ENCODE measurements at places on chromosomes 2 and 18.

- DNase-seq, result no peak
Measured at GRCh38 chr18:61148322-61148721, 184.9 kb upstream of the CDH20 start.

- no peak for DNase-seq
Measured at GRCh38 chr2:177165061-177165583, 47.5 kb upstream of the HNRNPA3 start.

GRCh38 chr2:135132314-135132713, 80.2 kb downstream of the RAB3GAP1 start:
- no peak for DNase-seq

GRCh38 chr2:227025510-227025909, 138.5 kb downstream of the COL4A4 start:
- no peak for DNase-seq

DNA sequence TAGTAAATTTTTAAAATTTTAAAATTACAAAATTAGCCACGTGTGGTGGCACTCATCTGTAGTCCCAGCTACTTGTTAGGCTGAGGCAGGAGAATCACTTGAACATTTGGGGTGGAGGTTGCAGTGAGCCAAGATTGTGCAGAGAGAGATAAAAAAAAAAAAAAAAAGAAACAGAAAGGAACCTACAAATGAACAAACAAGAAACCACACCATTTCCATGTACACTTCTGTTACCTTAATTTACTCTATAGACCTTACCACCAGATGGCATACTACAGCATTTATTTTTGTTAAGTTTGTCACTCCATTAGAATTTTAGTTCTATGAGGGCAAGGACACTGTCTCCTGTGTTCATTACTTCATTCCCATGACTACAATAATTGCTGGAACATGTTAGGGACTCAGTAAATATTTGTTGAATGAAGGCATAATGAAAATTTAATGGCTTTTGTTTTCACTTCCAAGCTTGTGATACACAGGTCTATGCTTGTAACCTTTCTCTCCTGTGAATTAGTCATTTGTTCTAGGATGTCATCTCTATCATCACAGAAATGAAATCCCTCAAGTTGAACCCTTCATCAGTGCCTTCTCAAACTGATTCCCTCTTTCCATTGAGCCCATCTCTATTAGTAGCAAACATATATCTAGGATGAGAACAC, 76.0 kb downstream of the ARHGAP15 start:
- DNase-seq, result no peak

DNA sequence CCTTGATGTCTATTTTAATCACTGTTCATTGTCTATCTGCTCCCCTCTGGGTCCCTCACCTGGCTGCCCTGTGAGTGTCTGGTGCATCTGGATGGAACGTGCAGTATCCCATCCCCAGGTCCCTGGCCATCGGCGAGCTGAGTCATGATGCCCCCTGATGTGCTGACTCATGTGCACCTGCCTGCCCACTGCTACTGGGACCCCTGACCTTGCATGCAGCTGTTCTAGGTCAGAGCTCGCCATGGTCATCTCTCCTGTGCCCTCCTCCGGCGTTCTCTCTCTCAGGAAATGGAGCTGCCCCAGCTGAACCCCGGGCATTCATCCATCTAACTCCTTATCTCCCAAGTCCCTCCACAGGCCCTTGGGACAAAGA, 516.2 kb upstream of the HS6ST1 start:
- no peak for DNase-seq

- no peak for DNase-seq
Measured at GRCh38 chr2:7951001-7951400, 730.9 kb upstream of the ID2 start.

GRCh38 chr18:3248062-3248657, 559 bp downstream of the MYL12A start:
- no peak for DNase-seq

DNA sequence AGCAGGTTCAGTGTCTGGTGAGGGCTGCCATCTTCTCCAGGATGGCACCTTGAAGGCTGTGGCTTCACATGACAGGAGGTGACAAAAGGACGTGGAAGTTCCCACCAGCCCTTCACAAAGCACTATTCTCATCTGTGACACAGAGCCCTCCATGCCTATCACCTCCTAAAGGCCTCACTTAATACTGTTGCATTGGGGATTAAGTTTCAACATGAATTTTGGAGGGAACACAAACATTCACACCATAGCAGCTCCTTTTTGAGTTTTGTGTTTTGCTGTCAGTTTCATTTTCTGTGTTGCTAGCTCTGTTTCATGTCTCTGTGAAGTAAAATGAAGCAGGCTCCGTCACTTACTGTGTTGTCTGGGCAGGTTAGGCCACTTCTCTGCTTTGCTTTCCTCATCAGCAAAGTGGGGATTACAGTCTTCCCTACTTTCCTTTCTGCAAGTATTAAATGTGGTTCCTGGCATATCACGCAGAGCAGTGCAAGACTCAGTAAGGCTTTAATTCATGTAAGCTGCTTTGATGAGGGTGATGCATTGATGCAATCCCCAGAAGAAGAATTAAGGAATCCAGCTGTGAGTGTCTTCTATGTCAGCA, 31.6 kb downstream of the LIMS1 start:
- no peak for DNase-seq

GRCh38 chr2:73701968-73702665, 35.0 kb downstream of the TPRKB start:
- no peak for DNase-seq

- DNase-seq, result peak; percentile 6
Measured at GRCh38 chr2:53424902-53425301, 342.7 kb upstream of the CHAC2 start.

- DNase-seq, result no peak
Measured at GRCh38 chr2:170206805-170207407, 29.0 kb downstream of the MYO3B start.

GRCh38 chr18:10559553-10560451, 34.0 kb downstream of the NAPG start:
- DNase-seq, result peak; percentile 64

DNA sequence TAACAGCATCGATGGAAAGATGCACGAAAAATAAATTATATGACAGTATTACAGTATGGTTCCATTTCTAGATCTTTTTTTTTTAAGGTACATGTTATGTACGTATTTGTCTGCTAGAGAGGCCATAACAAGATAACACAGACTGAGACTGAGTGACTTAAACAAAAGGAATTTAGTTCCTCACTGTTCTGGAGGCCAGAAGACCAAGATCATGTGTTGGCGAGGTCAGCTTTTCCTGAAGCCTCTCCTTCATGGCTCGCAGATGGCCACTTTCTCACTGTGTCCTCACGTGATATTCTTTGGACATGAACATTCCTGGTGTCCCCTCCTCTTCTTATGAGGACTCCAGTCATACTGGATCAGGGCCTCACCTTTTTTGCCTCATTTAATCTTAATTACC, 177.4 kb downstream of the CAPN13 start:
- no peak for DNase-seq

DNA sequence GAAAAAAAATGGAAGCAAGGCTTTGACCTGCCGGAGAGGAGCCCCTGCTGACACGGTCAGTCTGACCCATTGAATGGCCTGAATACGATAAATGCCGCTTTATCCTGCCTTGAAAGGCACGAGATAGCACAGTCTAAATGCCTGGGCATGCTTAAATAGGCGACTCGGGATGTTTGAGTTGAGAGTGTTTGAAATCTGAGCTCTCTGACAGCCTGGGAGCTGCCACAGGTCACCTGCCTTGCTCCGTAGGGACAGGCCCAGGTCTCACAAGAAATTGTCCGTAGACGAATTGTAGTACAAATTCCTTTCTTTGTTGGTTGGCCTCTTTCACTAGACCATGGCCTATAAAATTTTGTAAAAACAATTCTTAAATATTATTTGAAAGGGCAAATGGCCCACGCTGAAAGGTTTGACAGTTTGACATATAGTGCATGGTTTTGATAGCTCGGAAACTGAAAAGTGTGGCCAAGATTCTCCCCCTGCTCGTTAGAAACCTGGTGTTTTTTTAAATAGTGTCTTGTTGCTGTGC, 72.8 kb downstream of the MEIS1 start:
- DNase-seq, result no peak

DNA sequence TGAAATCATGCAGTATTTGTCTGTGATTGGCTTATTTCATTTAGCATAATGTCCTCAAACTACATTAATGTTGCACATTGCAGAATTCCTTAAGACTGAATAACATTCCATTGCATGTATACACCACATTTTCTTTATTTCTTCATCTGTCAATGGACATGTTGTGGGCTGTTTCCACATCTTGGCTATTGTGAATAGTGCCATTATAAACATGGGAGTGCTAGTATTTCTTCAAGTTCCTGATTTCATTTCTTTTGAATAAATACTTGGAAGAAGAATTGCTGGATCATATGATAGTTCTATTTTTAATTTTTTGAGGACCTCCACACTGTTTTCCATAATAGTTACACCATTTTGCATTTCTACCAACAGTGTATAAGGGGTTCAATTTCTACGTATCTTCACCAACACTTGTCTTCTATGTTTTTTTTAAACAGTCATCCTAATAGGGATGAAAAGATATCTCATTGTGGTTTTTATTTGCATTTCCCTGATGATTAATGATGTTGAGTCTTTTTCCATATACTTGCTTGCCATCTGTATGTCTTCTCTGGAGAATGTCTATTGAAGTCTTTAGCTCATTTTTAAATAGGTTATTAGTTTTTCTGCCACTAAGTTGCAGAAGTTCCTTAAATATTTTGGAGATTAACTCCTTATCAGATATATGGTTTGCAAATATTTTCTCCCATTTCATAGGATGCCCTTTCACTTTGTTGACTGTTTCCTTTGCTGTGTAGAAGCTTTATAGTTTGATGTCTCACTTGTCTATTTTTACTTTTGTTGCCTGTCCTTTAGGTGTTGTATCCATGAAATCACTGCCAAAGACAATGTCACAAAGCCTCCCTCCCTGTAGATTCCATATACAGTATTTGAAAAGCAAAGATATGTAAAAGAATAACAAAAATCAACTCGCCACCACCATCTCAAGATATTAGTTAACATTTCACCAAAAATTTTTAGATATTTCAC, 14.6 kb downstream of the FBXO11 start:
- DNase-seq, result no peak

DNA sequence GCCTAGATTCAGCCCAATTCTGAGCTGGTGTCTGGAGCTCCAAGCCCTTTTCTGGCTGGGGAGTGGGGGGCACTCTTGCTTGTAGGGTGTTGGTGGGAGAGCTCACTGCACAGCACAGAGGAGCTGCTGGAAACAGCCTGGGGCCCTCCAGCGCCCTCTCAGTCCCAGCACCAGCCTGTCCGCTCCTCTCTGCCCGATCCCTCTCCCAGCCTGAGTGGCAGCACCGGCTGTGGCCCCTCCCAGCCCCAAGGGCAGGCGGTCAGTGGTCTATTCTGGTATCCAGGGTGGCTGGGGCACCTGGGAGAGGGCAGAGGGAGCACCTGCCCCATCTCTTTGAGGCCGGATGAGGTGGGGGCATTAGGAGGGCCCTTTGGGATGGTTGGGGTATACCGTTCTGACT, 13.2 kb upstream of the DES start:
- no peak for DNase-seq

GRCh38 chr2:225354281-225354774, 45.2 kb upstream of the NYAP2 start:
- DNase-seq, result no peak

- DNase-seq, result peak; percentile 8
Measured at GRCh38 chr2:132252894-132253264, 91.1 kb upstream of the ANKRD30BL start.

GRCh38 chr2:219401606-219402005, 13.9 kb upstream of the DNPEP start:
- DNase-seq, result no peak

- no peak for DNase-seq
Measured at GRCh38 chr2:74675090-74675489, 21.0 kb downstream of the SEMA4F start.

GRCh38 chr18:32301976-32302743, 112.3 kb downstream of the MEP1B start:
- peak; percentile 43 for DNase-seq

DNA sequence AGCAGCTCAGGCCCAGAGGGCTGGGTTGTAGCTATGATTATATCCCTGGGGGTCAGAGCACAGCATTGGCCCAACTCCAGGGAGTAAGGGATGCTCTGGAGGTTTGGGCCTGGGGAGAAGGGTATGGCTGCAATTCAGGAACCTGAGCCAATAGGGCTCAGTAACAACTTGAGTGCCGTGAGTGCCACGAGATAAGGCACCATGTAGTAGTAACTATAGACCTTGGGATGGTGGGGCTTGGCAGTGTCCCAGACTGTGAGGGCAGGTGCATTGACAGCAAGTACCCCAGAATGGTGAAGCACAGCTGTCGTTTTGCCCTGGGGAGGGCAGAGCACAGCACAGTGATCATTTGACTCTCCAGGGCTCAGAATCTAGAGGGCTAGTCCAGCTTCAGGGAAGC, 45.1 kb upstream of the ZNF396 start:
- no peak for DNase-seq

DNA sequence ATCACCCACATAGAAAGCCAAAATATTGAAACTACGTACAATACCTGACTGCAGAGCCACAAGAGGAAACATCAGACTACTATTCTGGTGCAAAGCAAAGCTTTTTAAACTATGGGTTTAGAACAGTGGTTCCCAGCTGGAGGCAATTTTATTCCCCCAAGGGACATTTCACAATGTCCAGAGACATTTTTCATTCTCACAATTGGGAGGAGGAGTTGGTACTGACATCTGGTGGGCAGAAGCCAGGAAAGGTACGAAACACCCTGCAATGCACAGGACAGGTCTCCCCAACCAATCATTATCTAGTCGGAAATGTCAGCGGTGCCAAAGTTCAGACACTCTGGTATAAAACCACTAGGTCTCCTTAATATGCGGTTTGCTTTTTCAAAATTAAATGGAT, 88.4 kb upstream of the ARL5A start:
- DNase-seq, result no peak

DNA sequence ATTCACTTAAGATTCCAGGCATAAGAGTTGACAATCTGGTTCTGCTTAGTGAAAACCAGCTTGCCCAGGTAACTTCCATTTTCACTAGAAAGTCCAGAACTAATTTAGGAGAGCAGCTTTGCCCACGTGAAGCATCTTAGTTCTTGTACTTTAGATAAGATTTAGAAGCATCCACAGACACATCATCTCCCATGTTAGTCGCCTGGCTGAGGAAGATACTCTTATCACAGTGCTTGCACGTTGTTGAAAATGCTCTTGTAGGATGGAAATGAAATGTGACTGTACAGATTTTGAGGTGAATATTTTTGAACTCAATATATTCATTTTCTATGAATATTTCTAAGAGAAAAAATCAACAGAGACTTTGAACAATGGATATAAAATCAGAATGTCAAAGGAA, 159.7 kb downstream of the SOCS6 start:
- DNase-seq, result no peak

GRCh38 chr18:6650127-6650507, 79.4 kb upstream of the ARHGAP28 start:
- DNase-seq, result no peak

DNA sequence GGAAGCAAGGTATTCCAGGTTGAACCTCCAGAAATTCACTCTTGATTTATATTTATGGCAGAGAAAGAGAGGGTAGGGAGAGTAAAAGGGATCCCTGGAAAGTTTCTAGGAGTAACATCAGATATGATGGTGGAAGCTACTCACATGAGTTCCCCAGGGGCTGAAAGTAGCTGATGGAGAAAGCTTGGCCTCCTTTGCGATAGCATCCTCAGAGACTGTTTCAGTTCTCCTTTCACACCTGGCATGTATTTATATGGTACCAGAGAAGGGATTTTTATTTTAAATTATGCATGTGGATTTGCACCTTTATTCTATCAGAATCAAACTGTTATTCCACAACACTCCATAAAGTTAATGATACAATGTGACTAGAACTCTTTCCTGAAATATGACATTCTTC, 126.3 kb upstream of the OSR1 start:
- DNase-seq, result no peak

Measured in GM13977 (cell line).